Motor neuron (in vitro differentiated cells): ENCODE measurements at places on chromosomes 6 and 20. TPM values are rescaled to one million over a fixed set of nuclear protein-coding genes. Genes with fewer than 3 reads are reported as not detected.

Gene SLC26A8
- total RNA-seq, result 0.35 TPM in 1 of 2 replicates, not detected in the other

Gene SEMG1
- total RNA-seq, result not detected in 2 replicates

Gene BIRC7
- total RNA-seq, result 0.29 and 0.30 TPM in 2 replicates

Gene KIFC1
- 45.7 and 49.4 TPM in 2 replicates for total RNA-seq

Gene CCN6
- total RNA-seq, result 0.67 and 1.7 TPM in 2 replicates

Gene TRAPPC3L
- total RNA-seq, result not detected in 2 replicates

Gene SEL1L2
- not detected in 2 replicates for total RNA-seq

Gene WFDC10B
- total RNA-seq, result not detected in 2 replicates

Gene C4A
- 631 and 953 TPM in 2 replicates for total RNA-seq
